Bone marrow (tissue), 2 donors: ENCODE measurements at places on chromosomes 11 and 22.

DNA sequence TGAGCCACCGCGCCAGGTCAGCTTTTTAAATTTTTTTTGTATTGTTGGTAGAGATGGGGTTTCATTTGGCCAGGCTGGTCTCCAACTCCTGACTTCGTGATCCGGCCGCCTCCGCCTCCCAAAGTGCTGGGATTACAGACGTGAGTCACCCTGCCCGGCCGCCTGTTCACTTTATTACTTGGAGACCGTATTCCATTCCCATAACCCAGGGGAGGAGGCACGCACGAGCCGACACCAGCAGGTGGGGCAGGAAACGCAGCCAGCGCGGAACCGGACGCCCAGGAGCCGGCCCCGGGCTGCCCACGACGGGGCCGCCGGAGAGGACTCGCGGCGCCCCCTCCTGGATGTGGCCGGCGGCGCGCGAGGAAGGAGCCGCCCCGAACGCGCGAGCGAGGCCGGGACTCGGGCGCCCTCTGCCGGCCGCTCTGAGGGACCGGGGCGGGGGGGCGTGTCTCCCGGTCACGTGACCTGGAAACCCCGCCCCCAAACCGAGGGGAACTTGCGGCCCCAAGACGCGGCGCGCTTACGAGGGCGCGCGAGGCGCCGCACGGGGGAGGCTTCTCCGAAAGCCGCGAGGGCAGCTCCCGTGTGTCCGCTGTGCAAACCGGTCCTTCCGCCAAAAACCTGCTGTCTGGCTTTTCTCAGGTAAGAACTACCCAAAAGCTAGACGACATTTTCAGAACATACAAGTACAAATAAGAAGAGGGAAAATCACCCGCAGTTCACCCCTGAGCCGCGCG, 11.6 kb upstream of the RNH1 start:
- DNase-seq, result no peak

GRCh38 chr22:38823076-38823475, 20.8 kb downstream of the NPTXR start:
- DNase-seq, result no peak

- DNase-seq, result no peak
These were observed 256.4 kb downstream of the NTM start for GRCh38 chr11:131626788-131627187.

DNA sequence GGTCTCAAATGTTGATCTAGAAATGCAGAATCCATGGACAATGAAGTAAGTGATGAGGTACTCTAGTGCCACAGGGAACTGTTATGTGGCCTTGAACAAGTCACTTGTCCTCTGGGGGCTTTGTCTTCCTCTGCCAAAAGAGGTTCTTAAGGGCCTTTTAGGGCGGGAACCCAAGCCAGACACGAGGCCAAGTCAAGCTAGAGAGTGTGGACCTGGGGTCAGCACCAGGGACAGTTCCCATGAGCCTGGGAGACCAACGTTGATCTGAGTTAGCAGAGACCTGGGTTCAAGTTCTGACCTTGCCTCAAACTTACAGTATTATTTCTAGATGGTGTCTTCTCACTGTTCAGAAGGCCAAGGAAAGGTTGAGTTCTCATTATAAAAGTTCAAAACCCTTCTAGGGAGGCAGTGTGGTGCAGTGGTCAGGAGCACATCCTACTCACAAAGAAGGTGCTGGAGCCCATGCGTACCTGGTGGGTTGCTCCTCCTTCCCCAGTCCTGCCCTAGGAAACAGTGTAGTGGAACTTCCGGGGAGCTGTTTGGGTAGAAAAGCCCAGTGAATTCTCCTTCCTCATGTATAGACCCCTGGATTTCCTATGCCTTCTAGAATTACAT, 121.5 kb downstream of the CHST1 start:
- no peak for DNase-seq

DNA sequence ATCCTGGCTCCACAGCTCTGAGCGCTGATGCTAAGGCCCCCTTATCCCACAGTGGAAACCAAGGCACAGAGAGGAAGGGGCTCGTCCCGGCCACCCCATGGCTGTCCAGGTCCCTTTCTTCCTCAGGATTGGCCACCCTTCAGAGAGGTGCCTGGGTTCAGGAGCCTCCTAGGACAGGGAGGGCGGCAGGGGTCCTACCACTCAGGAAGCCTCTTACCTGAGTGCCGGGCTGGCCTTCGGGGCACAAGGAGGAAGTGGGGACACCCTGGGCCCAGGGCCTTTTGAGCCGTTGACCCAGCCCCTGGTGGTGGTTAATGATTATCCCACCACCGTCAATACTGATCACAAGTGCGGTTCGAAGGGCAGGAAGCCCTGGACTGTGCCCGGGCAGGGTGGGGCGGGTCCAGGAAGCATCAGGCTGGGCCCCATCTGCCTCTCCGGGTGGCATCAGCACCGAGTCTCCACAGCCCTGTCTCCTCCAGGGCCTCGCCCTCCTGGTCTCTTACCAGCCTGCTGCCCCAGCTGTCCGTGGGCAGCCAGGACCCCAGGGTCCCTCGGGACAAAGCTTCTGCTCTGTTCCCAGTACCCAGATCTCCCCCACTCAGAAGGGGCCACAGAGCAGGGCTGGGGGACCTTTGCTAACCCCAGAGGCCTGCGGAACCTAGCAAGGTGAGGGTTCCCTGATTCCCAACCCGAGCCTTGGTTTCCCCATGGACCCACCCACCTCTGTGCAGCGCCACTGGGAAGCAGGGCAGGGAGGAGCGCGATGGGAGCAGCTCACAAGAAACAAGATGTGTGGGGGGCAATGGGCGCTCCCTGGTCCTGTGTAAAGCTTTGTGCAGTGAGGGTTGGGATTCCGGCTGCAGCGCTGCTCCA, 15.0 kb upstream of the EHD1 start:
- no peak for DNase-seq
